ENCODE measurements at places on chromosomes 11 and 22. TPM values are rescaled to one million over a fixed set of nuclear protein-coding genes. Genes with fewer than 3 reads are reported as not detected.

Gene WDR74
- total RNA-seq, result 41.0 TPM

Gene OR2AG2
- 0.04 TPM for total RNA-seq

- ATAC-seq, result no peak
Observed at GRCh38 chr22:45473626-45474237, 29.0 kb upstream of the FBLN1 start.

GRCh38 chr22:32826537-32826936 lies 25.0 kb downstream of the TIMP3 start:
- ATAC-seq, result no peak

DNA sequence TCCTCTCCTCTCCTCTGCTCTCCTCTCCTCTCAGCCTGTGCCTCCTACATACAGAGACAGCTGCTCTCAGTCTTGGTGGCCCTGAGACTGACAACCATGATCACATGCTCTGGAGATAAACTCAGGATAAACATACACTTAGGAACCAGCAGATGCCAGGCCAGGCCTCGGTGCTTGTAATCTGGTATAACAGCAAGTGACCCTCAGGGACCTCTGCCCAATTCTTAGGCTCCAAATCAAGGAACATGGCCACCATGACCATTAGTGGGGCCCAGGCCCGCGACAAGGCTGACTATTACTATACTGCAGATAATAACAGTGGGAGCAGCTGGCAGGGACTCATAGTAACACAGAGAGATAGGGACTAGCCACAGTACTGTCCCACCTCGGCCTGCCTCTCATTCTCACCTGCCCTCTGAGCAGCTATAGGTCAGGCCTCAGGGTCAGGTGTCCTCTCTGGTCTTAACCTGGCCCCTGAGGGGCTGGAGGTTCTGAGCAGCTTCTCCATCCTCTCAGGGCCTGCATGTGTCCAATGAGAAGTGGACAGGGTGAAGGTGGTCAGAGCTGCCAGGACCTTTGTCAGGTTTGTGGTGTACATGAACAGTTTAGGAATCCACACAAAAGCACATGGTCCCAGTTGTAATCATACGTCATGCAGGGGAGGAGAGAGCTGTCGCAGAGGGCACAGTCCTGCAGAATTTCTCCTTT lies 106.1 kb downstream of the GGTLC2 start:
- no peak for ATAC-seq

Gene ENDOD1
- 28.3 TPM for total RNA-seq

DNA sequence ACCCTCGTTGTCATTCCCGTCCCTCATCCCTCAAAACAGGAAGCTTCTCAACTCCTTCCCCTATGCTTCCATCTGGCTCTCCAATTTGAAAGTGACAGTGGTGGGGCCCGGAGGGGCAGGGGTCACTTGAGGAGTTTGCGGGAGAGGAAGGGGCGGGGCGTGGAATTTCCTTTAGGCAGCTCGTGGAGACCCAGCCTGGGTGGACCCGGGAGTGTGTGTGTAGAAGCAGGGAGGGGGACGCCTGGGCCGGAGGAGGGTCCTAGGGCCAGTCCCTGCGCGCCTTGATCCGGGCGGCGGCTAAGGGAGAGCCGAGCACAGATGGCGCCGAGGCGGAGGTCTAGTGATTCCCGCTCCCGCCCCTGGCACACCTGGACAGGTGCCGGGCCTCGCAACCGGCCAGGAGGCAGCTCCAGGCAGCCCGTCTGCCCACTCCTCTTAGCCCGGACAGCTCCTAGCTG lies 7.8 kb upstream of the PAX6 start:
- no peak for ATAC-seq

DNA sequence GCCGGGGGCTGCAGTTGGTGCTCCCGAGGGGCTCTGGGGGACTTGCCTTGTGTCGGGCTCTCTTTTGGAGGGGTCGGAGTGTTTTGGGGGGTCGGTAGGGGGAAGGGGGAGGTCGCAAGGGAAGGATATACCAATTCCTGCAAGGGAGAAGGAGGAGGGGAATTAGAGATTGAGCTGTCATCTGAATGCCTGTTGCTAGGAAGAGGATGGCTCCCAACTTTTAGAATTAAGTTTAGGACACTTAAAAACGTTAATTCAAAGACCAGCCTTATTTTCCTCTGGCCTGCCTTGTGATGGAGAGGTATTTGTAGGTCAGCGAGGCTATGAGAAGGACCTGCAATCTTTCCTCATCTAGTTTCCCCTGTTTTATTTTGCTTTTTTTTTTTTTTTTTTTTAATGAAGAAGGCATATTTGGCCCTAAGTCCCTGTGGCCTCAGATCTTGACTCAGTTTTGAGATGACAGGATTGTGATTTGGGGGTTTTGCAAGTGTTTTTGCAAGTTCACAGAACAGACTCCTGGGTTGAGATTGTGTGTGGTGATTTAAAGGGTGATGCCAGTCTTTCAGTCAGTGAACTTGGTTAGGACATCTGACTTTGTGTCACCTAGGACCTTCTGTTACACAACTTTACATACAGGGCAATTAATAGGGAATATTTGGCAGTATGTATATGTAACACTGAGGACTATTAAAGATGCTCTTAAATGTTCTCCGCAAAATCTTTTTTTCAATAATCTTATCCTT lies 672 bp downstream of the TMEM135 start:
- no peak for ATAC-seq

Gene EHBP1L1
- 52.6 TPM for total RNA-seq

DNA sequence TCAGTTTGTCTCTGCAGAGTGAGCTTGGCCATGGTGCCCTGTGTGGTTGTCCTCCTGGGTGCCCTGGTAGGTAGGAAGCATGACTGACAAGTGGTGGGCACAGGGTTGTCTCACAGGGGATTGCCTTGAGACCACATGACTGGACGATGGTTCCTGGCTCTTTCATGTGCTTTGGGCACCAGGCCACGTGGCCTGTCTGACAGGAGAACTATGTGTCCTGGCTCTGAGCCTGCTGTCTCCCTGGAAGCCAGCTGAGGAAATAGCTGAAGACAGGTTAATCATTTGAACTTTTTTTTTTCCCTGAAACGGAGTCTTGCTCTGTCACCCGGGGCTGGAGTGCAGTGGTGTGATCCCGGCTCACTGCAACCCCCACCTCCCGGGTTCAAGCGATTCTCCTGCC lies 93.2 kb downstream of the LDLRAD3 start:
- ATAC-seq, result peak; percentile 26

Gene RGL4
- total RNA-seq, result not detected

Gene PACSIN3
- total RNA-seq, result 55.3 TPM

Gene CD3G
- 0.76 TPM for total RNA-seq

GRCh38 chr22:49783926-49784629 lies 43.6 kb downstream of the BRD1 start:
- ATAC-seq, result no peak

Gene NRXN2
- 0.12 TPM for total RNA-seq

Gene GPHA2
- not detected for total RNA-seq

Gene PAMR1
- total RNA-seq, result 0.36 TPM

GRCh38 chr11:33959855-33960400 lies 68.1 kb upstream of the LMO2 start:
- ATAC-seq, result no peak

DNA sequence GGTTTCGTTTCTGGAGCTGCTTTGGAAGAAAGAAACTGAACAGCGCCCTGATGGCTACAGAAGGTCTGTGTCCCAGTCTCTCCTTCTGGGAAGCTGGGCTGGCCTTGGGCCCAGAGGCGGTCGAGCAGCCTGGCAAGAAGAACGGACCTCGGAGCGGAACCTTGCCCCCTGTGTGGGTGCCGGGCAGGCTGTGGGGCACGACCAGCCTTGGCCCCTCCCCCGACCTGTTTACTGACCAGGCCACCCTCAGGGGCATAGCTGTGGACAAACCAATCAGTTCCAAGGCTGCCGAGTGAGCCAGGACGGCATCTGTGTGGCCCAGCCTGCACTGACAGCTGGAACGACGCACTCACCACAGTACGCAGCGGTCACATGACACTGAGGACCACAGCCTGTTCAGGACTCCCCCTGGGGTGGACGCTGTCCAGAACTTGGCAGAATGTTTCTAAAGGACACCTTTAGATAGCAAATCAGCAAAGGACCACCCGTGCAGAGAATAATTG lies 7.2 kb downstream of the PIM3 start:
- ATAC-seq, result no peak

- no peak for ATAC-seq
Observed at GRCh38 chr11:58165504-58166106, 23.3 kb upstream of the OR9Q2 start.

Measured in esophagus mucosa (tissue), 1 donor.